ENCODE measurements at places on chromosomes 5 and 9.

DNA sequence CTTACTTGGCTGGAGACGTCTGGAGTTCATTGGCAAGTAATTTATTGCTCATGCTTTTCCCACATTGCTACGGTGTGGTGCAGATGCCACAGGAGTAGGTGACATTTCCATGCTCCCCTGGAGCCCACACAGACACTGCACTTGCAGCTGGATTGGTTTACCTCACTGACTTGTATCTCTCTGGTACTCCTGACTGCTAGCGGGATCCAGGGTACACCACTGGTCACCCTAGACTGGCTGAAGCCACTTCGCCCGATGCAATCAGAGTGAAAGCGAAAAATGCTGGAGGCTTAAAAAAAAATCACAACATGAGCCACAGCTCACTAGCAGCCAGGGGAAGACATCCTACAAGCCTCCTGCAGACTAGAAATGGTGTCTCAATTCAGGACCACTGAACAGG is 32.6 kb upstream of the SLIT3 start:
- DNase-seq, result no peak

GRCh38 chr5:87732875-87733768 is 320.4 kb upstream of the CCNH start:
- no peak for DNase-seq

DNA sequence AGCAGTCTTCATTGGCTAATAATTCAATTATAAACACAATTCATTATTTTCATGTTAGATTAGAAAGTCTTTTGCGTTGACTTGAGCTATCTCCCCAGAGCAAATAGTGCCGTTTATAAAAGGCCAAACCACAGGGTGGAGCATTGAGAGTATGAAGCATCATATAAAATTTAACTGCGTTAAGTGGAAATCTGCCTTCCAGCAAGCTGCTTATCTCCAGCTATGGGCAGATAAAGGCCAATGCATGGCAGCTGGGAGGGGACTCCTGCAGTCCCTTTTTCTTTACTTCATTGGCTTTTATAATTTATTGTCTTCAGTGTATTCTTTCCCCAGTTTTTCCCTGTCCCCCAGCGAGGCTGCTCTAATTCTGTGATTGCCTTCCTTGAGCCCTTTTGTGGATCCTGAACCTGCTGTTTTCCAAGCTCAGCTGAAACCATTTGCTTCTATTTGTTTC is 113.7 kb downstream of the TMEM232 start:
- DNase-seq, result no peak

GRCh38 chr9:126463426-126463825 is 136.8 kb downstream of the MVB12B start:
- no peak for DNase-seq

DNA sequence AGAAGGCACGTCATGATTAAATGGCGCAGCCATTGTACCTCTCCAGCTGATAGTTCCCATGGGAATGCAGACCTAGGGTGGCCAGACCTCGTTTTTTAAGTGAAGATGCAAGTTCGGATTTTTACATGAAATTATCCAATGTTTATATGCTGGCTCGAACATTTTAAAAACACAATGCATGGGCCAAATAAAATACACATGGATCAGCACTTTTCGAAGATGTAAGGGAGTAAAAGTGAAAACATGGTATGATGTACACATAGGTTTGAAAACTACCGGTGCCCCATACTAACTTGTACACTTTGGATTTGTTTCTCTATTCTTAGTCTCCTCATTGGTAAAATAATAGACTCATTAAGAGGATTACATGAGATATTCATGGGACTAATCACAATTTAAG is 412.5 kb upstream of the CCNG1 start:
- DNase-seq, result no peak

DNA sequence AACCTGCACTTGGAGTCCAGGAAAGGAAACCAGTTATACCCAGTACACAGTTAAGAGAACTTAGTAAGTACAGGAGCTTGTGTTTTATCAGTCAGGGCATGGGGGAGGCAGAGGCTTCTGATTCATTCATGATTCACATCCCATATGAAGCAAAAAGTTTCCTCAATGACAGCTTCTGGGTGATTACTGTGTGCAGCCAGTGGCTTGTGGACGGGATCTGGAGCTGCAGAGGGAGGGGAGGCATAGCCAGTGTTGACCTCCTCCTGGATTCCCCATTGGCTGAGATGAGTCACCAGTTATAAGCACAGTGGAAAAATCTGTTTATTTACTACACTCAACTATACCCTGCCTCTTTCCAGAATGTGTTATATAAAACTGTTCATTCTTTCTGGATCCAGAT is 17.7 kb downstream of the IL31RA start:
- DNase-seq, result peak; percentile 73

DNA sequence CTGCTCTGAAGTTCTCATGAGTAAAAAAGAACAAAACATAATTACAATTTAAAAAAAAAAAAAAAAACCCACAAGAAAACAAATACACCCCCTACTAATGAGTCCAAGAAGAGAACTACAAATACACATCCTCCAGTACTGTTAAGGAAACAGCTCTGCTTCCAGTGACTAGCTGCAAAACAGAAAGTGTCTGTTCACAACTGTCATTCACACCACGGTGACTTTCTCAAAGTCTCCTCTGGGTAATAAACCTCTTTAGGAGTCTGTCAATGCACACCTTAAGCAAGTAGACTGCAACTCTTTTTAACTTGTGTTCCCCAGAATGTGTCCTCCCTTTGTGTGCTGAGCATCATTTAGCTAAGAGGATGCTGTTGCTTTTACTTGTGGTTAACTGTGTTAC is 6.2 kb downstream of the REEP5 start:
- no peak for DNase-seq

GRCh38 chr5:31770132-31770720 is 131.3 kb downstream of the PDZD2 start:
- DNase-seq, result no peak

DNA sequence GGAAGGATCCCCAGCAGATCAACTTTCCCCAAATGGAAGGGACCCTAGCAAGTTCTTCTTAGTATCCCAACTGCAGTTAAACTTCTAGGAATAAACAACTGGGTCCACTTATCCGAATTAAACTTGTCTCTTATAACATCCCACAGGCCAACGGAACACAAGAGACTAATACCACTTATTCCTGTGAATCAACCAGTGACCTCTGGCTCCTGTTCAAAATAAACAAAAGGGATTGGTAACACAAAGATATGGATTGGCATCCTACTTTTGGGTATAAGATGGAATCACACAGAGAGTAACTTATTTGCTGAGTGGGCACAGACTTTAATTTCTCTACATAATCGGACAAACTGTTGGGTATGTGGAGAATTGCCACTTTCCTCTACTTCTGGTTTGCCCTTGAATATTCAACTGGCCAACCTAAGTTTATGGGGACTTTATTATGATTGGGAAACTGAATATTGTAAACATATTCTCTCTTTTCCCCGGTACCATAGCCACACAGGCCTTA is 12.4 kb upstream of the PAIP1 start:
- no peak for DNase-seq

GRCh38 chr5:172854451-172854871 is 20.4 kb downstream of the ERGIC1 start:
- DNase-seq, result no peak

DNA sequence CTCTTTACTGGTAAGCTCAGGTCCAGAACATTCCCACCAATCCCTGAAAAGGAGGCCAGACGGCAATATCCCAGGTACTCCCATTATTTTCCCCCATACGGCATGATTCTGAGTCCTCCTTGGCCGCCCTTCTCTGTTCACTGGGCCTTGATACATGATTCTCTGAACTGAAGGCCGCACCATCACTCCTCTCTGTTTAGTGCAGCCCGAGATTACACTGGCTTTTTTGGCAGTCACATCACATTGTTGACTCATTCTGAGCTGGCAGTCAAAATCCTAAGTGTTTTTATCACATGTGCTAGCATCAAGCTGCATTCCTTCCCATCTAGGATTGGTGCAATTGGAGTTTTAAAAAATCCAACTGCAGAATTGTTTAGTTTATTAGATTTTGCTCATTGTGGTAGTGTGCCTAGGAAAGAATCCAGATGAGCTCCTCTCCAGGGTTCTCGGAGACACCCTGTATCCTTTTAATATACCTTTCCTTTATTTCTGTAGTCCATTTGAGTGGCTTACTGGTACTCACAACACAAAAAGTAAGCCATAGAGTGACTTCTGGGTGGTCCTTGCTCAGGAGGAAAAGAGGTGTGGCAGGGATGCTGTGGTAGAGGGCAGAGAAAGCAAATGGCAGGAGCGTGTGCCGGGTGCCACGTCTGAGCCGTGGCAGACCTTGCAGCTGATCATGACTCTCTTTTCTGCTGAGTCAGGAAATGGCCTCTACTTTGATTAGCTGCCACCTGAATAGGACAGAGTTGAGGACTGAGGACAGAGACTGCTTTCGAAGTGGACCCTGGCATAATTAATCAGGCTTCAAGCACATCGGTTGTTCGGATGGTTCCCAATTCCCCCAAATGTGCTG is 121.1 kb upstream of the IL12B start:
- DNase-seq, result no peak

GRCh38 chr5:6739603-6740002 is 26.4 kb downstream of the TENT4A start:
- no peak for DNase-seq

GRCh38 chr9:34413231-34413852 is 36.6 kb upstream of the MYORG start:
- DNase-seq, result peak; percentile 49

DNA sequence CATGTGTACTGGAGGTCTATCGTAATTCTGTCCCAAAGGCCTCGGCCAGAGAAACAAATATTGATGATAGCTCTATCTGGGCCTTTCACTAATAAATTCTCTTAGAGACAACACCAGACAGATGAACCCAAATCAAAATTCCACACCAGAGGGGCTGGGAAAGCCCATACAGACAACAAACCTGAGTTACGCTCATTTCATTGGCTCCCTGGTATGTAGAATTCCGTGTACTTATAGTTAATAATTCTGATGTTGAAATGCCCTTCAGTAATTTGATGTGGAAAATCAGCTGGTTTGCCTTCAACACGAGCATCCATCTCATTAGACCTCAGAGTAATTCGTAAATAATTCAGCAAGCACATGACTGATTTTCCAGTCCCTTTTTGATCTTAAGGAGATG is 53.2 kb downstream of the FRMD3 start:
- no peak for DNase-seq

DNA sequence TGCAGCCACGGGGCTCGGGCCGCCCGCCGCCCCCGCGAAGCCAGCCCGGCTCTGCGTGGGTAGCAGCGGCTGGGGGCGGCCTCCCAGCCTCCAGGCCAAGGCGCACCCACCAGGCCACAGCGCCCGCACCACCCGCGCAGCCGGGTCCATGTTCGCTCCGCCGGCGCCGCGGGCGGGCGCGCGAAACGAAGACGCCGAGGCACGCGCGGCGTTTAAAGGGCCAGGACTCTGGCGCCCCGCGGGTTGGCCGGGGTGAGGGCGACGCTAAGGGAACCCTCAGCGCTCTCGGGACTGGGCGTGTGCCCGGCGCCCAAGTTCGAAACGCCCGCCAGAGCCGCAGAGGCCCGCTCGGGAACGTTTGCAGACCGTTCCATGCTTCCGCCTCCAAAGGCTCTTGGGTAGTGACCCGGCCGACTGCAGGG is at the start of gene PTGES2:
Gene PTGES2, minus strand, starts transcription at position 162 of the 422 bp plus-strand sequence. Its CDS starts 12 bp downstream, at position 150.
- peak; percentile 84 for DNase-seq

DNA sequence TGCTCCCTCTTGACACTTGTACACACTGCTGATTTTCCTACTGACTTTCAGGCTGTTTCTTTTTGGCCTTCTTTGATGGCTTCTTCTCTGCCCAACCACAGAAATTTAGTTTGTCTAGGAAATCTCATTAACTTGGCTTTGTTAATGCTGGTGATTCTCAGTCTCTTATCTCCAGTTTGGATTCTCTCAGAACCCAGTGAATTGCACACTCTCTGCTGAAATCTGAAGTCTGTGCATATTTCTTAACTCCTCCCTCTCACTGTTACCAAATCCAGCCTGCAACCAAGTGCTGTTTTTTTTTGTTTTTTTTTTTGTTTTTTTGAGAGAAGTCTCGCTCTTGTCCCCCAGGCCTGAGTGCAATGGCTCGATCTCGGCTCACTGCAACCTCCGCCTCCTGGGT is 117.2 kb downstream of the CDC42SE2 start:
- DNase-seq, result no peak

DNA sequence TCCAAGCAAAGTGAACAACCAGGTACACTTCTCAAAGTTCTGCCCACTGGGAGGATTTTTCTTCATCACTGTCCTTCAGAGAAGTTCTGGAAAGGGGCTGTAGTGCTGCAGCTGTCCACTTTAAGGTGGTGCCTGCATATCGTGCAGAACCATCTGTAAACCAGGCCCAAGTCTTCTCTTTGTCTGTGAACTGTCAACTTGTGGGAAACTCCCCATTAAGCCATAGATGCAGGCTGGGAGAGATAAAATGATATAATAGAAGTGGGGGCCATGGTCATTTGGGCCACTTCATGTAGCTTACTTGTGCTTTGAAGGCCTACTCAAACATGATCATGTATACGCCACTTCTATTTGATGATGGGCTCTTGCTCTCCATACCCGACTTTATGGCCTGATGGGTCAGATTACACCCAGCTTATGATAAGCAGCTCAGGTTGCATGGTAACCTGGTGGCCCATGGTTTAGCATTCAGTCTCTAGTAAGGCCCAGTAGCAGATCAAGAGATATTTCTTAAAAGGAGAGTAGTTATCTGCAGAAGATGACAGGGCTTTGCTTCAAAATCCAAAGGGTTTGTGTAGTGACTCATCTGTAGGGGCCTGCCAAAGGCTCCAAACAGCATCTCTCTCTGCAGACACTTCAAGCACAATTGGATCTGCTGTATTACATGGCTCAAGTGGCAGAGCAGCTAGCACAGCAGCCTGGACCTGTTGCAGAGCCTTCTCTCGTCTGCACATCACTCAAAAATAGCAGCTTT is 15.7 kb upstream of the BTF3 start:
- no peak for DNase-seq

DNA sequence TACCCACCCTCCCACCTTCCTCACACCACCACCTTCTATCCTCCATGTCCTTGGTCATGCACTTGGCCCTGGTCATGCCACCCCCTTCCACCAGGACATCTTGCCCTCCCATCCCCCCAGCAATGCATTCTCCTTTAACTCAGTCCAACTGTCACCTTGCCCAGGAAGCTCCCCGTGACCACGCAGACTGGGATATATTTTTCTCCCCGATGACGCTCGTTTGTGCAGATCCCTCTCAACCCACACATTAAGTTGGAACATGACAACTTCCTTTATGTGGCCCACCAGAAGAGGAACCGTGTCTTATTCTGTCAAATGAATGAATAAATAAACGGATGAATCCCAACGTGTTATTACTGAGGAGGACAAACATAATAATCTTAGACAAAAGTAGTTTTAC is 82.8 kb upstream of the TAS2R1 start:
- no peak for DNase-seq

DNA sequence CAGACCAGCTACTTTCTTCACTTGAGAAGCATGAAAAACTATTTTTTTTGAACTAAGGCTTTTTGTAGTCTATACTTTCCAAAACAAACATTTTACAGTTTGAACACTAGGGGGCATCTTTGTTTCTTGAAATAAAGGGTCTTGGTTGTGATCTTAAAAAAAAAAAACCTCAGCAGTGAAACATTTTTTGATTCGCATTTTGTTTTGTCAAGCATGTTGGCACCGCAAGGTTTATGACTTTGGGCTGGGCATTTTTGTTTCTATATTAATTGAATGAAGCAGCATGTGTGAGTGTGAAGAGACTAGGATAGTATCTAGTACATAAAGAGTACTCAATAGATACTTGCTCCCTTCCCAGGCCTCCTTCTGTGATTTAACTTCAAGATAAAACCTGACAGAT is 31.6 kb upstream of the ACOT12 start:
- DNase-seq, result no peak
